ENCODE measurements at places on chromosomes 6 and 20.

DNA sequence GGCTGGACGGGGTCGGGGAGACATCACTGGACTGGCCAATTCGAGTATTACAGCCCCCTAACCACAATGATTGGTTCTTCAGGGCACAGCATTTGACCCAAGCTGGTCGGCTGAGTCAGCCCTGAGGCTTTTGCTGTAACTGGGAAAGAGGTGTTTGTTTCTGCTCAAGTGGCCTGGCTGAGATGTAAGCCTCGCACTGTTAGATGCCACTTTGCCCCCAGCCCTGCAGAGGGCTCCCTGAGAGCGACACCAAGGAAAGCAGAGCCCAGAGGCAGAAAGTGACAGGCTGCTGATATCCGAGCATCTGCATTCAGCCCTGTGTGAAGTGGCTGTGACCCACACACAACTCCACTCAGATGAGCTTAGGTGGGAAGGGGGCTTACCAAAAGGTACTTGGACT is 19.4 kb downstream of the ERGIC3 start:
- no peak for DNase-seq

- DNase-seq: no peak
Observed at GRCh38 chr6:147970970-147971369, 371.7 kb upstream of the SASH1 start.

DNA sequence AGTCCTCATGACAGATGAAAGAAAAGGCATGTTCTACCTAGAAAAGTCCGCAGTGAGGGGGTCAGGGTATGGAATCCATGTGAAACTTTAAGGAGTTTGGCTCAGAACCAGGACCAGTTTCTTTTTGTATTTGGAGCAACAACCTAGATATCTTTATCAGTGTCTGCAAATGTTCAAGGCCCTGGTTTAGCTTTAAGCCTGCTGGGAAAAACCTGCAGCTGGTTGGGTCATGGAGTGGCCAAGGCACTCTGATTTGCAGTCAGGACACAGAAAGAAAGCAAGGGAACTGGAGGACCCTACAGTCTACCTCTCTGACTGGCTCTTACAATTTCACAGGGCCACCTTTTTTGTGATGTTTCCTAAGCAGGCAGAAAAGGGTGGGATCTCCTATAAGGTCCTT is 33.7 kb downstream of the GSTA2 start:
- no peak for DNase-seq

- DNase-seq: peak; percentile 44
Observed at GRCh38 chr20:24783631-24784492, 165.2 kb upstream of the CST7 start.

DNA sequence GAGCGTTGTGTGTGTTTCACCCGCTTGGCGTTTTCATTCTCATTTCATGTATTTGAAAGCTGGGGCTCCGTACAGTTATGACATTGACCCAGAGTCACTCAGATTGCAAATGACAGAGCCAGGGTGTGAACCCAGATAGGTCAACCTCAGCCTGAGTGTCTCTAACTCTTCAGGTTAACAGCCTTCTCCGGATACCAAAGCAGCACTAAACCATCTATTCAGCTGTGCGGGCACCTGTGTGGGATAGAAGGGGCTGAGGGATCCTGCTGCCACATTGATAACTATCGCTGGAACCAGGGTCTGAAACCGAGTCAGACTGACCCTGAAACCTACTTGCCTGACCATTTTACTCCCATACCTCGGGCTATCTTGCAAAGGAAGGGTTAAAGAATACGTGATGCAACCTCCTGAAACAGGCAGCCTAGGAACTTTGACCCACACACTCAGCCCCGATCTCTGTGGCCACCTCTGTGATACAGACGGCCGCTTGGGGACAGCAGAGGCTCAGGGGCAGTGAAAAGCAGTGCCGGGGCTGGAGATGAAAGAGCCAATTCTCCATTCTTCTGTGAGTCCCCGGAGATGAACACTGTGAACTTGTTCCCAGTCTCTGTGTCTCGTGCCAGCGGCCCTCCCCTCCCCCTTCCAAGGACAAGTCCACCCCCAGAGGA is 233.5 kb upstream of the QKI start:
- peak; percentile 38 for DNase-seq

DNA sequence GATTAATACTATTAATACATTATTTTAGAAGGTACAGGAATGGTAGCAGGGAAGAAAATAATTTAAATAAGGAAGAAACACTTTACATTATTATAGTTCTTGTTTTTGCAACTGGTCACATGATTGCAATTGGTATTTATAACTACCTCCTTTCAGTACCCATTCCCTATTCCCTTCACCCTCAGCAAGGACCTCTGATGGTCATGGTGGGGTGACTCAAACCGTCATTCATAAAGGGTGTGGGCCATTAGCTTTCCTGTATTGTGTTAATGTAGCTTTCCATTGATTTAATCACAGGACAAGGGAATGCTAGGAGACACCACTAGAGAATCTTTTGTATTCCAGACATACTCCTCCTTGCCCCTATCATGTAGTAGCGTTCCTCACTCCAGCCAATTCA is 47.2 kb upstream of the TMEM244 start:
- no peak for DNase-seq

All from GM13977 (cell line).